ENCODE measurements at places on chromosomes 7 and 10. TPM values are rescaled to one million over a fixed set of nuclear protein-coding genes. Genes with fewer than 3 reads are reported as not detected.

The OR6B1 gene
- not detected for total RNA-seq

DNA sequence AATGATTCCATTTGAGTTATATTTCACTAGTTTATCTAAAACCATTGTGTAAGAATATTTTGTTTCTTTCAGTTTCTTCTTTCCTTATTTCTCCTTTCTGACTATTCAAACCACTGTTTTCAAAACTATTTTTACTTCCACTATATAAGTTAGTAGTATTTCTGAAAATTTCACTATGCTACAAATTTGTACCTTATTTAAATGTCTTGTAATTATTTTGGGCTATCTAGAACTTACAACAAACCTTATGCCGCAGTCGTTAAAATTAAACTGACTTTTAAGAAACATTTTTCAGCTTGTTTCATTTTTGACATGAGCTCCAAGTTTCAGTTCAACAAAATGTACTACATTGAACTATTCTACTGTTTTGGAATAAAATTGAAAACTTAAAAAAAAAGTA lies 1.8 kb downstream of the TFEC start:
- H3K27ac ChIP-seq = no peak overlapping the region
- H3K27me3 ChIP-seq = no peaks in the 10 kb centered on the region
- no peaks in the 10 kb centered on the region for H3K36me3 ChIP-seq
- no peak overlapping the region for H3K4me3 ChIP-seq
- H3K4me1 ChIP-seq = no peaks in the 10 kb centered on the region

The CLRN3 gene
- total RNA-seq = not detected

- H3K4me3 ChIP-seq = no peak overlapping the region
- H3K27ac ChIP-seq = no peak overlapping the region
- peaks cover 3% of the 10 kb centered on the region for H3K4me1 ChIP-seq
- DNase-seq = no peak
- H3K36me3 ChIP-seq = no peaks in the 10 kb centered on the region
Measured at GRCh38 chr7:23234569-23235296, 11.8 kb upstream of the GPNMB start.

The CALML5 gene
- total RNA-seq = not detected

DNA sequence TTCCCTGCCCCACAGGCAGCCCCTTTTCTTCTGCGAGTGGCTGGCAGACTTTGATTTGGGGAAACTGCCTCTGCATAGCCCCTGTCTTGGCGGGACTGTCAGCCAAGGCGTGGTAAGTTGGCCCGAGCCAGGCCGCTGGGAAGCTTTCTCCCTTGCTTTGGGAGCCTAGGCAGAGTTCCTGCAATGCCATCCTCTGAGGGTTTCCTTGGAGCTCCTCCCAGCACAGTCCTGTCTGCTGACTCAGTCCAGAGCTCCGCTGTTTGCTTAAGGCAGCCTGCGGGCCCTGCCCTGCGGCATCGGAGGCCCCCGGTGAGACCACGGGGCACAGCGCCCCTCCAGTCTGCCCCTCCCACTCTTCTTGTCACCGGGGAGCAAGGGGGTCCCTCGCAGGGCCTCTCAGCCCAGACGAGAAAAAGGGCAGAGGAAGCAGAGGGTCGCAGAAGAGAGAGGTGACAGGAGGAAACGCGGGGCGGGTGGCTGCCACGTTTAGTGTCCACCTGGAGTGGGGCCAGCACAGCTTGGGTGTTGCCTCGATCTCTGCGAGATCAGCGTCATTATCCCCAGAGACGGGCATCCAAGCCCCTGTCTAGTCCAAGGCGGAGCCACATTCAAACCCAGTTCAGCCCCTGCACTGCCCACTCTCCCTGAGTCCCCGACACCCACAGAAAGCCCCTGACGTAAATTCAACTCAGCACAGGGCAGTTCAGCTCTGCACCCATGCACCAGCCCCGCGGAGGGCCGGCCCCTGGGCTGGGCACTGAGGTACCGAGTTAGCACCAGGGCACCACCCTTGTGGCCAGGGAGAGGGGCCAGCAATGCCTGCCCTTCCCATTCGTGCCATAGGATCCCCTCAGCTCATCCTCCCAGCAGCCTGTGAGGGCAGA lies 59.0 kb upstream of the CHST15 start:
- H3K4me1 ChIP-seq = peaks cover 22% of the 10 kb centered on the region
- H3K27me3 ChIP-seq = no peaks in the 10 kb centered on the region
- no peak overlapping the region for H3K27ac ChIP-seq
- no peaks in the 10 kb centered on the region for H3K36me3 ChIP-seq
- H3K4me3 ChIP-seq = peak overlapping the region; percentile 33
- no peak for DNase-seq

The SLC26A3 gene
- not detected for total RNA-seq

The C10orf62 gene
- total RNA-seq = not detected

GRCh38 chr10:110597476-110597875 lies 30.0 kb downstream of the SMC3 start:
- H3K27me3 ChIP-seq = no peaks in the 10 kb centered on the region
- no peak for DNase-seq
- peaks cover 60% of the 10 kb centered on the region for H3K36me3 ChIP-seq
- no peak overlapping the region for H3K27ac ChIP-seq
- H3K4me1 ChIP-seq = no peaks in the 10 kb centered on the region

DNA sequence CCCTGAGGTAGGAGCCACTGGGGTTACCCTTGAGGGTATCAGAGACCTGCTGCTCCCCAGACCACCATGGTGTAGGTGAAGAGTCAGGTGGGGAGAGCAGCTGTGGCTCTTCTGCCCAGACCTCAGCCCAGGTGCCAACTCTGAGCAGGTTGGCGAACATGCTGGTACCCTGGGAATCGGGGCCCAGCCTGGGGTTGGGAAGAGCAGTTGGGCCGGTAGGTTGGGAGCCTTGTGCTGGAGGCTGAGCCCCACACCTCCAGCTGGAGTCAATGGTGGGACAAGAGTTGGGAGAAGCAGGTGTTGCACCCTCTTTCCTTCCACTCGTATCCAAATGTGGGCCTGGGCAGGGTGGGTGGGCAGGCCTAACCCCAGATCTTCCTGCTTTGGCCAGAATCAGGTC lies 114.5 kb downstream of the CDH23 start:
- H3K27me3 ChIP-seq = no peaks in the 10 kb centered on the region
- H3K4me3 ChIP-seq = no peak overlapping the region
- H3K27ac ChIP-seq = no peak overlapping the region
- H3K4me1 ChIP-seq = no peaks in the 10 kb centered on the region
- no peak for DNase-seq

DNA sequence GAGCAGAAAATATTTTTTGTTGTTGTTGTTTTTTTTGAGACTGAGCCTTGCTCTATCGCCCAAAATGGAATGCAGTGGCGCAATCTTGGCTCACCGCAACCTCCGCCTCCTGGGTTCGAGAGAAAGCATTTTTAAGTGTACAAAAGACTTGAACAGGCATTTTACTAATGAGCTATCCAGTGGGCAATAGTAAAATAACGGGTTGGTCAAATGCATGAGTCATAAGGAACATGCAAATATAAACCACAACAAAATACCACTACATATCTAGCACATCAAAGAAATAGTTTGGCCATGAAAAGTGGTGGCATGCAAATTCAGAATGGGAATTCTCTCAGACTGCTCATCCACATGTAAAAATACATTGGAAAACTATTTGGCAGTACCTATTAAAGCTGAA lies 71.7 kb upstream of the TMEM106B start:
- no peaks in the 10 kb centered on the region for H3K4me1 ChIP-seq
- H3K27me3 ChIP-seq = no peaks in the 10 kb centered on the region
- no peak for DNase-seq
- no peak overlapping the region for H3K27ac ChIP-seq
- no peak overlapping the region for H3K4me3 ChIP-seq
- H3K36me3 ChIP-seq = no peaks in the 10 kb centered on the region

DNA sequence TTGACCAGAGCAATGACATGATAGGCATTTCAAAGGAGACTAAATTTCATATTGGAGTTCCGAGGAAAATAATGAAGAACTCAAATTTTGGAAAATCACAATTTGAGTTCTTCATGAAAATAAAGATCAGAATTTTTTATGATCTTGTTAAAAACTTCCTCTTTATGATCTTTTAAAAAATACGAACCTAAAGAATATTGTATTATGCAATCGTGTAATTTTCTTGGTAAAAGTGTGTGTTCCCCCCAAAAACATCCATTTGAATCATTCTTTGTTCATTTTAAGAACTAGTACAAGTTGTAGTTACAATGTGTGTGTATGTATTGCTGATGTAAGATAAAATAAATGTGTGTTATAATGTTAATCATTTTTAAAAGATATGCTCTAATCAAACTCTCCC lies 79.3 kb upstream of the PDK4 start:
- no peaks in the 10 kb centered on the region for H3K4me1 ChIP-seq
- no peak for DNase-seq
- no peak overlapping the region for H3K4me3 ChIP-seq
- H3K27me3 ChIP-seq = no peaks in the 10 kb centered on the region
- H3K27ac ChIP-seq = no peak overlapping the region

GRCh38 chr7:24945899-24946298 lies 34.1 kb downstream of the OSBPL3 start:
- H3K4me1 ChIP-seq = peaks cover 6% of the 10 kb centered on the region
- no peak overlapping the region for H3K4me3 ChIP-seq
- no peaks in the 10 kb centered on the region for H3K27me3 ChIP-seq
- no peaks in the 10 kb centered on the region for H3K36me3 ChIP-seq
- H3K27ac ChIP-seq = no peak overlapping the region
- peak; percentile 14 for DNase-seq

DNA sequence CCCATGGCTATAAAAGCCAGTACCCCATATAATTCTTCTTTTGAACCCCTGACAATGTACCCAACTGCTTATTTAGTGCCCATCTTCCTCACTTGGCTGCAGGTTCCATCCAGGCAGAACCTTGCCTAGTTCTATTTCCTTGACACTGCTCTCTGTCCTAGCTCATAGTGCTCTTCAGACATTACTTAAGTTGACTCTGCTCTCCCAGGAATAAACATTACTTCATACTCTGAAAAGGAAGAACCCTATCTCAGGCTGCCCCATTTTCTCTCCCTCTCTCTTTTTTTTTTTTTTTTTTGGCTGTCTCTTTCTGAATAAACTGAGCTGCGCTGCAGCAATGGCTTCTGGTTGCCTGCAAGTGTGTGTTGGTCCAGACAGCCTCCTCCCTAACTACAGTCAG lies 21.0 kb downstream of the ACTA2 start:
- no peak overlapping the region for H3K27ac ChIP-seq
- no peak overlapping the region for H3K4me3 ChIP-seq
- H3K36me3 ChIP-seq = peaks cover 11% of the 10 kb centered on the region
- no peaks in the 10 kb centered on the region for H3K27me3 ChIP-seq
- DNase-seq = no peak

DNA sequence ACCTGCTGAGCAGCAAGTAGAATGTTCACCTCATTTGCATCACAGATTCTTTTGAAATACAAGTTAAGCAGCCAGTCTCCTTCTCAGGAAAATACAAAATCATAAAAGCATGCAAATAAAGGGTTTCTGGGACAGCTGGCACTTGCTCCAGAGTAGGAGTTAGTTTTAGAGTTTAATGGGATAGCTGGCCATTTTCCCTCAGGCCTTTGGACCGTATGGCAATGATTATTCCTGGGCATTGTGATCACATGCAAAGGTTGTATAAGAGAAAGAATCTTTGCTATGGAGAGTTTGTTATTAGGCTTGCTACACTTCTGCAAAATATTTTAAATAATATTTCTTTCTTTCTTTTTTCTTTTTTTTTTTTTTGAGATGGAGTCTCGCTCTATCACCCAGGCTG lies 240.8 kb downstream of the CDK14 start:
- DNase-seq = no peak
- no peaks in the 10 kb centered on the region for H3K27me3 ChIP-seq
- no peaks in the 10 kb centered on the region for H3K4me1 ChIP-seq
- H3K36me3 ChIP-seq = no peaks in the 10 kb centered on the region
- no peak overlapping the region for H3K4me3 ChIP-seq

The DYNC1I1 gene
- total RNA-seq = 0.08 TPM

GRCh38 chr10:31071232-31072005 lies 39.8 kb upstream of the ZNF438 start:
- no peaks in the 10 kb centered on the region for H3K36me3 ChIP-seq
- H3K4me3 ChIP-seq = no peak overlapping the region

DNA sequence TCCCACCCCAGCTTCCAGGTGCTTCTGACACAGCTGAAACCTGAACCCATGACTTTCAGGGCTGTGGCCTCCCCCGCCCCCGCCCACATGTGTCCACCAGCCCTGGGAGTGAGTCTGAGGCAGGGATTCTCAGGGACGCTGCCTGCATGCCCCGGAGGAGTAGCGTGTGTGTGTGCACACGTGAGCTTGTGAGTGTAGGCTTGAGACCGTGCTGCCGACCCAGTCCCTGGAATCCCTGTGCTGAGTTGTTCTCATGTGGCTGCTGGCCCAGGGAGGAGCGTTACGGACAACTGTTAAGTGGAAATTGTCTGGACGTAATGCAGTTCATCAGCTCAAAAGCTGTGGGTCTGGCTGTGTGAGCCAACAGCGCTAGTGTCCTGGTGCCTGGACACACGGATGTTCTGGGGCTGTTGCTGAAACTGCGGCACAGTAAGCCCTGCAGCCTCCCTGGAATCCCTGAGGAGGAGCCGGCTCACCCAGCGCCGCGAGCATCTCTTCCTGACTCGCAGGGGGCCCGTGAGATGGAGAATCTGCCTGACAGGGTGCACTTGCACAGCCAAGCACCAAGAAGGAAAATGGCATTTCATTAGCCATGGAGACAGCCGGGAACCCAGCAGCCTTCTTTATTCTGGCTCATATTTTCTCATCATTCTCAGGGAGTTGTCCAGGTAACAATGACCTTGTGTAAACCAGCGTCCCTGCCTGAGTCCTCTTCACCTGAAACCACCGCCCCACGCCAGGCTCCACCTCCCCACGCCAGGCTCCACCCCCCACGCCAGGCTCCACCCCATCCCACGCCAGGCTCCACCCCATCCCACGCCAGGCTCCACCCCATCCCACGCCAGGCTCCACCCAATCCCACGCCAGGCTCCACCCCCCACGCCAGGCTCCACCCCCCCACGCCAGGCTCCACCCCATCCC lies 603.9 kb downstream of the PTPRN2 start:
- H3K36me3 ChIP-seq = no peaks in the 10 kb centered on the region
- no peaks in the 10 kb centered on the region for H3K27me3 ChIP-seq
- H3K4me1 ChIP-seq = no peaks in the 10 kb centered on the region

The GIMAP7 gene
- total RNA-seq = 50.7 TPM

The TCAF2 gene
- total RNA-seq = 29.6 TPM

All from CD4-positive, alpha-beta T cell (primary cell).